AG08396 (cell line): ENCODE measurements at places on chromosomes 3 and 15.

GRCh38 chr3:123986427-123986826 lies 5.5 kb downstream of the ROPN1 start:
- DNase-seq = no peak

GRCh38 chr3:48244461-48244860 lies 3.6 kb downstream of the ZNF589 start:
- DNase-seq = no peak

- DNase-seq = peak; percentile 55
Measured at GRCh38 chr3:99505646-99506269, 132.6 kb upstream of the COL8A1 start.

DNA sequence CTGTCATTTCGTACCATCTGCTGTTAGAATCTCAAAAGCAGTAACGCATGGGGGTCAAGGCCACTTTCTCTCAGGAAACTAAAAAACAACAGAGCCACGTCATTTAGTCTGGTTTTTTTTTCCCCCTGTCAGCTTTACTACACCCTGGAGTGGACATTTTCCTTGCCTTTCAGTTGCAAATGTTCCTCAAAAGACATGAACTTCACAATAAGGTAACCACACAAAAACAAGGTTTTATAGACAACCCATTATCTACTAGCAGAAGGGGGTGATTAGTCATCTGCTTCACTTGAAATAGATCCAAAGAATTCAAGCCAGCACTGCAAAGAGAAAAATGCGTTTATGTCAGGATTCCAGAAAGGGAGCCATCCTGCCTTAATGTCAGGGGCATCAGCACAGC lies 171.8 kb upstream of the CDIN1 start:
- DNase-seq = peak; percentile 40

- no peak for DNase-seq
Measured at GRCh38 chr3:48738926-48739616, 22.1 kb upstream of the IP6K2 start.

- DNase-seq = no peak
Measured at GRCh38 chr15:30990036-30990435, 1.4 kb downstream of the MTMR10 start.

DNA sequence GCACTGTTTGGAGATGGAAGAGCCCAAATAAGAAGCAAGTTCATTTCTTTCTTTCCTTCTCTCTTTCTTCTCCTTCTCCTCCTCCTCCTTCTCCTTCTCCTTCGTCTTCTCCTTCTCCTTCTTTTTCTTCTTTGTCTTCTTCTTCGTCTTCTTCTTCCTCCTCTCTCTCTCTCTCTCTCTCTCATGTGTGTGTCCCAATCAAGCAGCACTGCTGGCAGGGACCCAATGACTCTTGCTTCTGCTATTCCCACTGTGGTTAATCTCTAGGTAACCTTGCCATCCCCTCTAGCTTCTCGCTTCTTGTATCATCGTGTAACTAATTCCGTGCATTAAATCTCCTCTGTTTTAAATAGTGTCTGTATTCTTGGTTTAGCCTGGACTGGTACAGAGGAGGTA lies 26.1 kb upstream of the ZNF280D start:
- DNase-seq = peak; percentile 65

- DNase-seq = no peak
Measured at GRCh38 chr15:26804063-26804804, 31.4 kb upstream of the GABRB3 start.

DNA sequence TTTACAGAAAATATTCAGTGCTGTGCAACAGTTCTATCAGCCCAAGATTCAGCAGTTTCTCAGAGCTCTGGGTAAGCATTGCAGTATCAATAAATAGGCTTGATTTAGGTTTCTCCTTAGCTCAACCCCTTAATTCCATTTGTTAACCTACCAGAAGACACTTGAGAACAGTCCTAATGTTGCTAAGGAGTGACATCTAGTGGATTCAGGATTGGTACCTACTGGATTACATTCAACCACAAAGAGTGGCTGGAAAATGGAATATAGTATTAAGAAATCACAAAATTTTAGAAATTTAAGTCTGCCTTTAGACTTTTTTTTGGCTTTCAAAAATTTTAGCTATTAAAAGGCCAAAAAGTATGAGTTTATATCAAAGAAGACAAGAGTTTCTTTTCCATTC lies 34.7 kb downstream of the POLG start:
- DNase-seq = no peak

- no peak for DNase-seq
Measured at GRCh38 chr3:48429960-48430707, at the start of gene PLXNB1. TSS of gene PLXNB1 (minus strand) at chr3:48430086. CDS start at chr3:48424611, 5,475 bp downstream.
